AG08395 (cell line): ENCODE measurements at places on chromosomes 16 and 17.

GRCh38 chr17:69592692-69593350, 178.3 kb downstream of the MAP2K6 start:
- DNase-seq, result peak; percentile 21

DNA sequence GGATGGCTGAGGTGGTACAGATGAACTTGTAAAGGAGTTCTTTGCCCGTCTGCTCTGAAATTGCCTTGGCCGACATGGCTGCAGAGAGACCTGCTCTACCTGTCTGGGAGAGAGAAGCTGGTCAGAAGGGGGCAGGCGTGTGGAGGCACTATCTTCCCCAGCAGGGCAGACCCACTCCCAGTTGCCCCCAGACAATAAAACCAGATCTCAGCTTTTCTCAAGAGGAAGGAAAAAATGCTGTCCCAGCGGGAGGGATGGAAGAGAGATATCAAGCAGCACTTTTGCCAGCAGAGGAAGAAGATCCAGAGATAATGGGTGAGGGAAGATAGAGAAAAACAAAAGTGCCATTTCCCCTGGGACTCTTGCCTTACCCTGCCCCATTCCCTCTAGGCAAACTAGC, 5.0 kb downstream of the ACLY start:
- DNase-seq, result no peak

- DNase-seq, result no peak
Observed at GRCh38 chr17:28173801-28174200, 131.3 kb downstream of the NLK start.

- no peak for DNase-seq
Observed at GRCh38 chr17:58326609-58327362, 1.8 kb downstream of the TSPOAP1 start.

DNA sequence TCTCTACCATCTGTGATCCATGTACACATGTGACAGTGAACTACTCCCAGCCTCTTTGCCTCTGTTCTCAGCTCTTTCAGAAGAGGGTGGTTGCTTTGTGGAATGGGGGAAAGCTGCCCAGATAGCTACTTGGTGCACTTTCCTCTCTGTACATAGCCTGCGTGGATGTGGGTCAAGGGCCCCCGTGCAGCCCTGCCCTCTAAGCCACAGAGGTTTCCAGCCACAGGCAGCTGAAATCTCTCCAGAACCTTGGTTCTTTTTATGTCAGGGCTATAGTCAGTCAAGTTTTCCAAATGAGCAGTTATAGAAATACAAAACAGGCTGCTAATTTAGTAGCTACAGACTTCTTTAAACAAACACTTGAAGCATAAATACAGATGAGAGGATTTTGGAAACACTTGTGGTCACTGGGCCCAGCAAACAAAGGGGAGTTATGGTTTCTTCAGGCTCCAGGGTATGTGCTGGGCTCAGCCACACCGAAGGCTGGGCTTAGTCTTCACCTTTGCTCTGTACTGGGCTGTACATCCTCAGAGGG, 199.7 kb upstream of the ASIC2 start:
- no peak for DNase-seq

GRCh38 chr16:6616746-6617145, 715.9 kb upstream of the RBFOX1 start:
- DNase-seq, result no peak

DNA sequence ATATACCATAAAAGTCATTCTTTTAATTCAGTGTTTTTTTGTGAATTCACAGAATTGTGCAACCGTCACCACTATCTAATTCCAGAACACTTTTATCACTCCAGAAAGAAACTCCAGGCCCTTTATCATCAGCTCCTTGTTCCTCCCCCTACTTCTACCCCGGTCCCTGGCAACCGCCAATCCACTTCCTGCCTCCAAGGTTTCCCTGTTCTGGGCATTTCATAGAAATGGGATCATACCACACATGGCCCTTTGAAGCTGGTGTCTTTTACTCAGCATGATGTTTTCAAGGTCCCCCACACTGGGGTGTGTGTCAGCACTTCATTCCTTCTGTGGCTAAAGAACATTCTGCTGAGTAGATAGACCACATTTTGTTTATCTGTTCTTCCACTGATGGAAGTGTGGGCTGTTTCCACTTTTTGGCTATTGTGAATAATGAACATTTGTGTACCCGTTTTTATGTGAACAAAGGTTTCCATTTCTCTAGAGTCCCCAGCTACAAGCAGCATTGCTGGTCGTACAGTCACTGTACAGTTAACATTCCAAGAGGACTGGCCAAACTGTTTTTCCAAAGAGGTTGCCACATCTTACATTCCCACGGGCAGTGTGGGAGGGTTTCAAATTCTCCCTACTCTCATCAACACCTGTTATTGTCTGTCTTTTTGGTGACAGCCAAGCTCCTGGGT, 75.8 kb upstream of the ZNF469 start:
- peak; percentile 92 for DNase-seq

DNA sequence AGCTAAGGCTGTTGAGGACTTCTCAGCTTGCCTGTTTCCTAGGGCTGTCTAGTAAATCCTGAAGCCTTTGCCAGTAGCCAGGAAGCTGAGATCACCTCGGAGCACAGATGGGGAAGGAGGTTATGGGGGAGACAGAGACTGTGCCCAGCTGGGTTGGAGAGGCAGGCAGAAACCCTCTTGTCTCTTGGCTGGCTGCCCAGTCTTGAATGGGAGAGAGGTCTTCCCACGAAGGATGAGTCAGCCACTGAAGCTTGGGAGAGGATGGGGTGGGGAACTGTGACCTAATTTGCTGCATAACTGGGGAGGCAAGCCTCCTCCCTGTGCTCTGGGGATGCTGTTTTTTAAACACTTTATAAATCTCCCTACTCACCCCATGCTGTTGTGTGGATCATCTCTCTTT, 69.8 kb downstream of the SHISA9 start:
- DNase-seq, result no peak

GRCh38 chr16:87276091-87276701, 41.0 kb downstream of the C16orf95 start:
- no peak for DNase-seq

DNA sequence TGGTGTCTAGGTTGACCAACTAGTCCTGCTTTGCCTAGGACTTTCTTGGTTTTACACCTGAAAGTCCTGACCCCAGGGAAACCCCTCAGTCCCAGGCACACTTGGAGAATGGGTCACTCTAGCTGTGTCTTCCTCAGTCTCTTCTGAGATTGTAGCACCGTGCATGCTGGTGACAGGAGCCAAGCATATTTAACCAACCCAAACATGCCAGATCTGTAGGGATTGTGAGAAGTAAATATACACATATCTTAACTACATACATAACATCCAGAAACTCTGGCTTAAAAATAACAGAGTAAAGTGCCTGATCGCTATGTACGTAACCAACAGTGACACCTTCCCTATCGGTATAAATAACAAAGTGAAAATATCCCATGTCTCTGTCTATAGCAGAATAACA, 158.1 kb downstream of the HAPSTR1 start:
- no peak for DNase-seq

- no peak for DNase-seq
Observed at GRCh38 chr16:59880611-59881010, 1146.5 kb upstream of the GOT2 start.

DNA sequence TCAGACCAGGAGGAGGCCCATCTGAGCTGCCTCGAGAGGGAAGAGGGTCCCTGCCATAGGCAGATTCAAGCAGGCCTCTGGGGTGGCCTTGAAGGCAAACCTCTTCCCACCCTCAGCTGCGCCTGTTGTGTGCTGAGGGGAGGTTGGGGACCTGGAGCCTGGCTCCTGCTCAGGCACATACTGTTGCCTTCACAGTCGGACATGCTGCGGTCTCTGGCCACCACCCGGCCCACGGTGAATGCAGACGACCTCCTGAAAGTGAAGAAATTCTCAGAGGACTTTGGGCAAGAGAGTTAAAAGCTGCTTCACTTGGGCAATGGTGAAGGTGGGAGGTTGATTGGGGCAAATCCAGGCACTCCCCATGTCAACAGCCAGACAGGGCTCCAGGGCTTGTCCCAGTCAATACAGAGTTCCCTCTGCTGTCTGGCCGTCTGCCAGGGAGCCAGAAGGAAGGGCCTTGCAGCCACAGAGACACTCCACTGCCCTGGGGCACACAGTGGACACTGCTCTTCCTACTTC, 6.3 kb downstream of the PDF start:
- no peak for DNase-seq

- DNase-seq, result no peak
Observed at GRCh38 chr17:43913584-43913983, 6.2 kb upstream of the MPP2 start.

DNA sequence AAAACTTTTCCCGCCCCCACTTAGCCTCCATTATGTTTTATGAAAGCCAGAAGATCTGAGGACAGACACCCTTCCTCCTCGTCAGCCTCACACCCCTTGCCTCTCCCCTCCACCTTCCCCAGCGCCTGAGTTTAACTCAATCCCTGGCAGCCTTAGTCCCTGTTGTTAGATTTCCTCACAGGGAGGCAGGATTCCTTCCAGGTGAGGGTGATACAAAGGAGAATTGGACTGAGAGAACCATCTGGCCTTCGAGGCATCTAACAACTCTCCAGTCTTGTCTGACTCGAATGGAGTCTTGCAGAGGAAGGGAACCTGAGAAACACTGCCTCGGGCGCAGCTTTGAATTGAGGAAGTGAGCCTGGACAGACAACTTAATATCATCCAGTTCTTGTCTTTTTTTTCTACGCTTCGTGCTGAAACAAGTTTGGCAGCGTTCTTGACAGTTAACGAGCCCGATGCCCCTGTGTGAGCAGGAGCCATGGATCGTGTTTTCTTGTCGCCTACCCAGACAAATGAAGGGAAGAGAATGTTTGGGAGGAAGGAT, 1.3 kb upstream of the ZNF768 start:
- no peak for DNase-seq
